ENCODE measurements at places on chromosomes 5 and 9. TPM values are rescaled to one million over a fixed set of nuclear protein-coding genes. Genes with fewer than 3 reads are reported as not detected.

Gene FOXI1
- total RNA-seq, result 0.25 TPM

Gene RANBP17
- total RNA-seq, result 6.9 TPM

Gene IER5L
- 1.8 TPM for total RNA-seq

Gene CHSY3
- 0.19 TPM for total RNA-seq

Gene DNM1
- 0.52 TPM for total RNA-seq

Gene PCDHA10
- not detected for total RNA-seq

Gene IZUMO3
- not detected for total RNA-seq

Gene PCA3
- total RNA-seq, result not detected

Gene RNF183
- total RNA-seq, result not detected

Gene SLC25A46
- total RNA-seq, result 39.9 TPM

Gene AGTPBP1
- 49.6 TPM for total RNA-seq

Gene GABRA1
- total RNA-seq, result not detected

Gene FRMD3
- 0.43 TPM for total RNA-seq

Gene CFAP90
- not detected for total RNA-seq

Gene SLC46A2
- total RNA-seq, result not detected

Gene TERT
- not detected for total RNA-seq

Gene TMEM203
- total RNA-seq, result 43.9 TPM

Gene POMT1
- total RNA-seq, result 53.4 TPM

Gene SOHLH1
- not detected for total RNA-seq

Gene SAXO1
- total RNA-seq, result not detected

Gene SLCO4C1
- 7.4 TPM for total RNA-seq

Gene GABRP
- total RNA-seq, result not detected

Gene EFNA5
- total RNA-seq, result 2.2 TPM

Gene ADAMTS13
- 0.67 TPM for total RNA-seq
